ENCODE measurements at places on chromosomes 16 and 17. TPM values are rescaled to one million over a fixed set of nuclear protein-coding genes. Genes with fewer than 3 reads are reported as not detected.

DNA sequence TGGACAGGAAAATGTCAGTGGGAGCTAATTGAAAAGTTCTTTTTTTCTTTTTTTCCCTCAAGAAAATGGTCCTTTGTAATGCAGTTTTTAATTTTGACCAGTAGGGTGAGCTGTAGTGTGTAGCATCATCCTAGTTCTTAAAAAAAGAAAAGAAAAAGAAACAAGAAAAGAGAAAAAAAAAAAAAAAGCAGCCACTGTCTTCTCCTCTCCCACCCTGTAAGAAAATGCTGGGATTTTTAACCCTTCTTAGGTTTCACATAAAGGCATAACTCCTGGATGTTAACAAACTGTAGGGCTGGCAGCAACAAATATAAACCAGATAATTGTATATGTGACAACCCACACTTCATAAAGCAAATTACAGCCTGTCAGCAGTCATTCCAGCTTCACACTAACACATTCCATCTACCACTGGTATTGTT lies 78.1 kb downstream of the SKAP1 start:
- H3K27me3 ChIP-seq = no peaks in the 10 kb centered on the region
- H3K27ac ChIP-seq = no peak overlapping the region
- no peak for DNase-seq
- H3K36me3 ChIP-seq = no peaks in the 10 kb centered on the region
- no peak overlapping the region for H3K4me3 ChIP-seq

GRCh38 chr17:13989138-13989537 lies 80.2 kb upstream of the COX10 start:
- no peak overlapping the region for H3K4me3 ChIP-seq
- H3K27me3 ChIP-seq = no peaks in the 10 kb centered on the region
- H3K36me3 ChIP-seq = no peaks in the 10 kb centered on the region
- H3K4me1 ChIP-seq = no peaks in the 10 kb centered on the region

DNA sequence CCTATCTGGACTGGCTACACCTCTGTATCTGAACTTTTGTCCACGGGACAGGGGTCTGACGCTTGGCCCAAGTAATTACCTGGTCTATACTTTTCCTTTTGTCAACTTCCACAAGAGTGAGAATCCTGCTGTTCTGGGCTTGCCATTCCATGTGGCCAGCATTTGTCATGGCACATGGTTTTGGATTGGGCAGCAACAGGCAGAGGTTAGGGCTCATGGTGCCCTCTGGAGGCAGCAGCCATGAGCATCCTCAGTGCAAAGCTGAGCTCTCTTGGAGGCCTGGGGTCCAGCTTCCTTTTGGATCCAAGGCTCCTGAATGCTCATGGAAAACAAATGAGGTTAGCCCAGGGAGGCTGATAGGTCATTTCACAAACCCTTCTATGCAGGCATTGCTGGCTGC lies 7.5 kb upstream of the EDC4 start:
- no peak overlapping the region for H3K27ac ChIP-seq
- H3K27me3 ChIP-seq = no peaks in the 10 kb centered on the region
- peaks cover 7% of the 10 kb centered on the region for H3K4me1 ChIP-seq

Gene NUDT21
- 72.6 TPM for total RNA-seq

DNA sequence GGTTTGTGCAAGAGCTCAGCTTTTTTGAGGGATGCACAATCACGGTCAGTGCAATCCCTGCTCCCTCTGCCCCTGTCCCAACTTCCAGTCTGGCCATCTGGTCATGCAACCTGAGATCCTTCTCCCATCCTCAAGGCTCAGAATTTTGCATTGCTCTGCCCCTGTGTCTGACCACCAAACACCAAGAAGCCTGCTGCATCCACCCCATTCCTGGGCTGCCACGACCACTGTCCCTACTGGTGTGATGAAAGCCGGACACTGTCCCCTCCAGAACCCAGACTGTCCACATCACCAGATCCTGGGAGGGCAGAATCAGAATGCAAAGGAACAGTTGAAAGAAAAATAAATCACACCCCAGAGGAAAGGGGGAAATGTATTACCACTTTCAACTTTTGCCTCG lies 231.0 kb downstream of the C16orf78 start:
- no peaks in the 10 kb centered on the region for H3K4me1 ChIP-seq
- no peaks in the 10 kb centered on the region for H3K36me3 ChIP-seq
- H3K27me3 ChIP-seq = no peaks in the 10 kb centered on the region

GRCh38 chr16:3748307-3748706 lies 31.0 kb upstream of the TRAP1 start:
- H3K27me3 ChIP-seq = no peaks in the 10 kb centered on the region
- no peaks in the 10 kb centered on the region for H3K4me1 ChIP-seq
- no peak overlapping the region for H3K4me3 ChIP-seq
- H3K27ac ChIP-seq = no peak overlapping the region
- peak; percentile 65 for DNase-seq
- peaks cover 2% of the 10 kb centered on the region for H3K36me3 ChIP-seq

DNA sequence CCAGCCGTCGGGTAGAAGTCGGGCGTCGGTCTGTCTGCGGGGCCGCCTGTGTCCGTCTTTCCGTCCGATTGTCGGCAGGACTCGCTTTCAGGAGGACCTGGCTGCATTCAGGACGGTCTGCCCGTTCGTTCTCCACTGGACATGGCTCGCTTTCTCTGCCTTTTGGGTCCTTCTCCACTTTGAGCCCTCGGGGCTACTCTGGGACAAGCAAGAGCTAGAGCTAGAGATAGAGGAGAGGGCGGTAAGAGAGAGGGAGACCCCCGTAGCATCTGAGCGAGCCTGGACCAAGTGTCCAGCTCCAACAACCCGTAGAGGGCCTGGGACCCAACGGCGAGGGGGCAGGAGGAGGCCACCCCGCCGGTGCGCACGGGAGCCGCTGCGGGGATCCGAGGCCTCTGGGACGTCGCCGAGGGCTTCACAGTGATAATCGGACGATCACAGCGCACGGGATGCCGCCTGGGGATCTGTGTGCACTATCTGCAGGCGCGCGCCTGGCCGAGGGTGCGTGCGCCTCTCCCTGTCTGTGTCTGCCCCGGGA lies 4.5 kb downstream of the TBX4 start:
- no peak overlapping the region for H3K27ac ChIP-seq
- no peaks in the 10 kb centered on the region for H3K4me1 ChIP-seq
- no peak for DNase-seq

Gene TLCD3B
- not detected for total RNA-seq

DNA sequence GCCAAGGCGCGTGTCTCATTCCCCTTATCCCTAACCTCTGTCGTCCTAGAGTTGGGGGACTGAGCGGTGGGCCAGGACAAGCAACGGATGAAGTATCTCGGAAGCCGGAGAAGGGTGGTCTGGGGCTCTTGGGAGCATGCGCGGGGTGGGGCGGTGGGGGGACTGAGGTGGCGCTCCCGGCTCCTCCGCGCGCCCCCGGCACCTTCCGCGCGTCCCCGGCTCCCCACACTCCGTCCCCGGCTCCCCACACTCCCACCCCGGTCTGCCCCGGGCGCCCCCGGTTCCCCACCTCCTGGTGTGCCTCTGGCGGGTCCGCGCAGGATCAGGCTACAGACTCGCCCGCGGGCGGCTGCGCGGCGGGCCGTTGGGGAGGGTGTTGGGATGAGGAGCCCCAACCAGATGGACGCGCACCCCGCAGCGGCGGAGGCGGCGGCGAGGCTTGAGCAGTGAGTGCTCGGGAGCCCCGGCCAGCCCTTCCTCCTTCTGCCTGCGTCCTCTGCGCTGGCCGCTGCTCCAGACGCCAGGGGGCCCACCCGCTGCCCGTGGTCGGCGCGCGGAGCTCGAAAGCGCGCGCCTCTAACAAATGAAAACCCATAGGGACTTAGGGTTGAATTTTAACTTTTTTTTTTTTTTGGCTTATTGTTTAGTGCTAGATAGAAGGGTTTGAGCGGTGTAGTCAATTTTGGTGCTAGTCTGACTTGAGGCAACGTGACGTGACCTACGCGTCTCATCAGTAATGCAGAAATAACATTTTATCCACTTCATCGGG lies 5.6 kb upstream of the CRYM start:
- no peaks in the 10 kb centered on the region for H3K36me3 ChIP-seq
- H3K4me3 ChIP-seq = peak overlapping the region; percentile 72
- no peak overlapping the region for H3K27ac ChIP-seq
- DNase-seq = peak; percentile 66
- H3K27me3 ChIP-seq = no peaks in the 10 kb centered on the region

GRCh38 chr17:56536766-56537165 lies 56.7 kb upstream of the NOG start:
- DNase-seq = no peak
- no peaks in the 10 kb centered on the region for H3K4me1 ChIP-seq

- H3K27me3 ChIP-seq = no peaks in the 10 kb centered on the region
- H3K36me3 ChIP-seq = no peaks in the 10 kb centered on the region
- no peak for DNase-seq
- no peak overlapping the region for H3K4me3 ChIP-seq
- H3K27ac ChIP-seq = no peak overlapping the region
Observed at GRCh38 chr16:89583895-89584644, 8.5 kb downstream of the CPNE7 start.

DNA sequence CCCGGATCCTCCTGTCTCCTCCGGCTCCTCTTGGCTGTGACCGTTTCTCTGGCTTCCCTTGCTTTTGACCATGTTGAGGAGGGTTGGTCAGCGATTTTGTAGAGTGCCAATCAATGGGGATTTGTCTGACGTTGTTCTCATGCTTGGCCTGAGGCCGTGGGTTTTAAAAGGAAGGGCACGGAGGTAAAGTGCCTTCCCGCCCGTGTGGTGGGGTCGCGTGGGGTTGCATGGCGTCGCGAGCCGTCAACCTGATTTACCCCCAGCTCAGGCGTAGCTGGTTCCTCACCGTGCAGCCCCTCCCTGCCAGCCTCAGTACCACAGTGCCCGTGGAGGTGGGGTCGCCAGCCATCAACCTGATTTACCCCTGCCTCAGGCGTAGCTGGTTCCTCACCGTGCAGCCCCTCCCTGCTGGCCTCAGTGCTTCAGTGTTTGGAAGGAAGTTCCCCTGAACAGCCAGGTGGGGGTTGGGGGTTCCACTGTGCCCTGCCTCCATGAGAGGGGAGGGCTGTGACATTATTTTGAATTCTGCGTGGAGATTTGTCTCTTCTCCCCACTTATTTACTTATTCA lies 5.0 kb downstream of the TPSAB1 start:
- no peaks in the 10 kb centered on the region for H3K36me3 ChIP-seq
- DNase-seq = no peak
- H3K4me3 ChIP-seq = no peak overlapping the region
- no peaks in the 10 kb centered on the region for H3K27me3 ChIP-seq
- H3K27ac ChIP-seq = no peak overlapping the region

GRCh38 chr16:69204172-69204571 lies 17.2 kb downstream of the SNTB2 start:
- no peak overlapping the region for H3K4me3 ChIP-seq
- no peaks in the 10 kb centered on the region for H3K4me1 ChIP-seq
- no peaks in the 10 kb centered on the region for H3K27me3 ChIP-seq
- H3K27ac ChIP-seq = no peak overlapping the region

- DNase-seq = peak; percentile 91
- no peak overlapping the region for H3K4me3 ChIP-seq
- H3K36me3 ChIP-seq = peaks cover 3% of the 10 kb centered on the region
- H3K27ac ChIP-seq = no peak overlapping the region
Observed at GRCh38 chr17:81923302-81924260, 4.0 kb downstream of the MAFG start.

Gene SEC14L5
- 0.90 TPM for total RNA-seq

Gene KRTAP9-8
- not detected for total RNA-seq

DNA sequence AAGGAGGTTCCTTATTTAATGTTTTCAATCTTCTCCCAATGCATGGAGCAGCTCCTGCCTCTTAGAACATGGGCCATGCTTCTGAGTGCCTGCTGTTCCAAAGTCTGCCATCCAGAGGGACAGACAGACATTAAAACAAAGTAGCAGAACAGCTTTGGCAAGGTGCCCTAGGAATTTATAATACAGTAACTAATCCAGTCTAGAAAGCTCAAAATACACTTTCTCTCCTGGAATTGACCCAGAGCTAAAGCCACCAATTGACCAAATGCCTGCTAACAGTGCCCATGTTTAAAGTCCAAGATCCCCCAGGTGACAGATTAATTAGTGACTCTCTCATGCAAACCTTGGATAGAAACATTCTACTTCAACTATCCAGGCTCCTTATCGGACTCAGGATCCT lies 11.1 kb upstream of the CHRNE start:
- no peaks in the 10 kb centered on the region for H3K27me3 ChIP-seq
- H3K4me1 ChIP-seq = no peaks in the 10 kb centered on the region
- H3K27ac ChIP-seq = no peak overlapping the region
- no peaks in the 10 kb centered on the region for H3K36me3 ChIP-seq
- DNase-seq = no peak

Gene IL32
- 71.6 TPM for total RNA-seq

DNA sequence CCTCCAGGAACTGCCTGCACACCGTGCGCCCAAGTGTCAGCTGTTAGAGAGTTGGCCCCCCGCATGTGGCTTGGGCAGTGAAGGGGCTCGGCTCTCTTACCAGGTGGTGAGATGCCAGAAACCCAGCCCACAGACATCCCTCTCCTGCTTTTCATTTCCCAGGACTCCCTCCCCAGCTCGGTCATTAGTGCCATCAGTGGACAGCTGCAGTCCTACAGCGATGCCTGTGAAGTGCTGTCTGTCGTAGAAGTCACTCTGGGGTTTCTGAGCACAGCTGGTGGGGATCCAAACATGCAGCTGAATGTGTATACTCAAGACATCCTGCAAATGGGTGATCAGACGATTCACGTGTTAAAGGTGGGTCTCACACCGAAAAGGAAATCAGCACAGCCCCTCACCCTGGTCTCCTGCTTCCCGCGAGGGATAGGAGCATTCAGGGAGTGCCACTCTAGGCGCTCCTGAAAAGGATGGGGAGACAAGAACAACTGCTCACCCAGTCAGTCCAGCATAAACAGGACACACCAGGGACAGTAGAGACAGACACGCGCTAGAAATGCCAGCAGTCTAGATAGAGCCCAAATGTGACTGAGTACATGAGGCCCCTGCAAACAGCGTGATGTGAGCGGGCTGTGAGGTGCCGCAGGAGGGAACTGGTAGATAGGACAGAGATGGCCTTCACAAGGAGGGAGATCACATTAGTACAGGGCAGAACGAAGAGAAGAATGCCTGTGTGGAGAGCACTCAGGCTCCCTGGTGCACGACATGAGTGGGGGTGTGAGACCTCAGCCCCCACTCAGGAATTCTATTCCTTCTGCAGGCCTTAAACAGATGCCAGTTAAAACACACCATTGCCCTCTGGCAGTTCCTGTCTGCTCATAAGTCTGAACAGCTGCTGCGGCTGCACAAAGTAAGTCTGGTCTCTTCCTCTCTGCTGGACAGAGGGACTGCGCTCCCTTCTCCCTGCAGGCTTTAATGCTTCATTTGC lies 25.7 kb upstream of the ENDOV start:
- no peaks in the 10 kb centered on the region for H3K36me3 ChIP-seq
- H3K4me1 ChIP-seq = no peaks in the 10 kb centered on the region
- H3K27me3 ChIP-seq = no peaks in the 10 kb centered on the region
- H3K27ac ChIP-seq = no peak overlapping the region
- DNase-seq = no peak

DNA sequence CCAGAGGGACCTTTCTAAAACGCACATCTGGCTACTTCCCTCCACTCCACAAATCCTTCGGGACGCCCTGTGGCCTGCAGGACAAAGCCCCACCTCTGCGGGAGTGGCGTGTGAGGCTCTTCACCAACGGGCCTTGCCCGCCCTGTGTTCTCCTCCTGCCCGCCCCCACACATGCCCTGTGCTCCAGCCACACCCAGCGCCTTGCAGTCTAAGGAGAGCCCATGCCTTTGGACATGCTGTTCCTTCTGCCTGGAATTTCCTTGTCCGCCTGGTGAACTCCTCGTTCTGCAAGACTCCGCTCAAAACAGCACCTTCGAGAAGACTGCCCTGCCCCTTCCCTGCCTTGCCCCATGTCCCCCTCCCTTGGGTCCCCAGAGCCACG lies 7.4 kb downstream of the ELOB start:
- no peak overlapping the region for H3K27ac ChIP-seq
- no peaks in the 10 kb centered on the region for H3K27me3 ChIP-seq
- no peaks in the 10 kb centered on the region for H3K4me1 ChIP-seq

Gene CHST5
- total RNA-seq = not detected

All from aorta (tissue), 5 donors.